ENCODE measurements at places on chromosomes 11 and 22.

DNA sequence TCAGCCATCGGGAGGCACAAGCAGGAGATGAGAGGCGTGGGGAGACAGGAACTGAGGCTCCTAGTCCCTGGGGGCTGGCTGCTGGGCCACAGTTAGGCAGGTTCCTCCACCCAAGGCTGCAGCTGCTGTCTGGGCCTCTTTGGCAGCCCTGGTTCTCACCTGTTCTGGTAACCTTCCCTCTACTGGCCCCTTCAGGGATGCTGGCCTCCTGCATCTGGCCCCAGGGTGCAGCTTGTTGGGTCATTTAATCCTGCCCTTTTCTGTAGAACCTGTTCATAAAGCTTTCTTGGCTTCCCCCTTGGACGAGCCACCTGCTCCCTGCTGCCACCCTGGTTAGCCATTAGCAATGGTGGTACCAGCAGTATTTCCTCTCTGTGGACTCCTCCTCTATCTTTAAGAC, 5.5 kb downstream of the USH1C start:
- DNase-seq: no peak

GRCh38 chr22:27628341-27628740, 173.2 kb downstream of the MN1 start:
- no peak for DNase-seq

- DNase-seq: no peak
Measured at GRCh38 chr11:85712953-85713352, 27.0 kb upstream of the CCDC89 start.

GRCh38 chr11:118398791-118399559, 2.4 kb upstream of the ATP5MG start:
- DNase-seq: no peak

GRCh38 chr22:47591016-47591415, 828.6 kb downstream of the TBC1D22A start:
- DNase-seq: no peak

GRCh38 chr11:112564228-112564955, 303.7 kb upstream of the PLET1 start:
- no peak for DNase-seq

GRCh38 chr11:111776398-111777093, 10.4 kb upstream of the PPP2R1B start:
- no peak for DNase-seq

DNA sequence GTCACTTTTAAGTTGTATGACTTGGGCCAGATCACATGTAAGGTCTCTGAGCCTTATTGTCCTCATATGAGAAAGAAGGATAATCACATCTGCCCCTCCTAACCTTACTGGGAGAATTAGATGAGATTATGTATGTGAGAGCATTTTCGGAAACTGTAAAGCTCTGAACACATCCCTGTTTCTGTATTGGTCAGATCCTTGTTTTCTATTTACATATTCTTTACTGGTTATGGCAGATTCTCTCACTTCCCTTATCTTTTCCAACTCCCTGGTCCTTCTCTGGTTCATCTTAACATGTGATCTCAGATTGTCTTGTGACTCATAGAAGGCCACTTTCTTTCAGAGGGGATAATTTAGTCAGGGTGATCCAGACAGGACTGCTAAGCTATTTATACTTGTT, 41.8 kb downstream of the CCDC81 start:
- DNase-seq: no peak

DNA sequence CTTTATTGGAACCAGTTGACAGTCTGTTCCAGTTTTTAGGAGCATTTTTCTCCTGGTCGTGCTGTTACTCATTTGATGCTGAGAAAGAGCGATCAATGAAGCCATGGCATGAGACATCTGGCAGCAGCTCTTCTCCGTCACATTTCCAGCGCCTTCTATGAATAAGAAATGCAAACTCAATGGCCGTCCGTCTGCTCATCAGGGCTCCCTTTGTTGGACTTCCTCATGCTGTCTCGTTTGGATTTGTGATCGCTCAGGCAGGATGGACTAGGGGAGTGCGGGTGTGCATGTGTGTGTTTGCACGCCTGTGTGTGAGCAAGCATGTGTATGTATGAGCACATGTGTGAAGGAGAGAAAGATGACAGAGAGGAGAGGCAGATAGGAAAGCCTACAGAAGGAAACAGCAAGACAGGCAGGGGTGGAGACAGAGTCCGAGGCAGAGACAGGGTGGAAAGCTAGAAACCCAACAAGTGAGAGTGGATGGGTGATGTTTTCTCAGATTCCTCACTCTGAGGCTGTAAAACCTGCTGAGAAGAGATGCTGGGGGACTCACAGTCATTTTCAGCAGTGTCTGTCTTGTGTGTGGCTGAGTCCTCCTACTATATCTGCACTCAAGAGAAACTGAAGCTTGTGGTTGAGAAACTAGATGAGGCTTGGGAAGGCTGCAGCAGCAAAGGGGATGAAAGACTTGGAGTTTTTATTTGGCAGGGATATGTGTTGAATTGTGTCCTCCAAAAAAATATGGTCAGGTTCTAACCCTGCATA, 56.0 kb upstream of the CLMP start:
- no peak for DNase-seq

DNA sequence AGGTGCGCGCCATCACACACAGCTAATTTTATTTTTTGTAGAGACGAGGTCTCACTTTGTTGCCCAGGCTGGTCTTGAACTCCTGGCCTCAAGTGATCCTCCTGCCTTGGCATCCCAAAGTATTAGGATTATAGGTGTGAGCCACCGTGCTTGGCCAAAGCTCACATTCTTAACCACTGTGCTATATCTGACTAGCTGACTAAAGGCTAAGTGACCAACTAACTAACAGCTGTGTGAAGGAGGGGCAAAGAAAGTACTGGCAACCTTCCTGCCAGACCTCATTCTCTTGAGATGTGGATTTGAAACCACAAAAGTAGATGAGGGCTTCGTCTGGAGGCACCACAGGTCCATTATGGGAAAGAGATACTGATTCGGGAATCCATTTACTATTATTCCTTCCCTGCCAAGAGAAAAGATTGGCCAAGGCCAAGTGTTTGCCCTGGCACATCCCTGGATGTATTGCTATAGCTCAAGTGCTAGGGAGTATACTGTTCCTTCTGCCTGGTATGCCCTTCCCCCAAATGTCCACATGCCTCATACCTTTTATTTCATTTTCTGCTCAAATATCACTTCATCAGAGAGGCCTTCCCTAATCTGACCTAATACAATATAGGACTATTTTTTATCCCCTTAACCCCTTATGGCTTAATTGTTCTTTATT, 52.7 kb upstream of the RRM1 start:
- DNase-seq: no peak

All from NCI-H524 (cell line).